ENCODE measurements at places on chromosomes 16 and 17. TPM values are rescaled to one million over a fixed set of nuclear protein-coding genes. Genes with fewer than 3 reads are reported as not detected.

DNA sequence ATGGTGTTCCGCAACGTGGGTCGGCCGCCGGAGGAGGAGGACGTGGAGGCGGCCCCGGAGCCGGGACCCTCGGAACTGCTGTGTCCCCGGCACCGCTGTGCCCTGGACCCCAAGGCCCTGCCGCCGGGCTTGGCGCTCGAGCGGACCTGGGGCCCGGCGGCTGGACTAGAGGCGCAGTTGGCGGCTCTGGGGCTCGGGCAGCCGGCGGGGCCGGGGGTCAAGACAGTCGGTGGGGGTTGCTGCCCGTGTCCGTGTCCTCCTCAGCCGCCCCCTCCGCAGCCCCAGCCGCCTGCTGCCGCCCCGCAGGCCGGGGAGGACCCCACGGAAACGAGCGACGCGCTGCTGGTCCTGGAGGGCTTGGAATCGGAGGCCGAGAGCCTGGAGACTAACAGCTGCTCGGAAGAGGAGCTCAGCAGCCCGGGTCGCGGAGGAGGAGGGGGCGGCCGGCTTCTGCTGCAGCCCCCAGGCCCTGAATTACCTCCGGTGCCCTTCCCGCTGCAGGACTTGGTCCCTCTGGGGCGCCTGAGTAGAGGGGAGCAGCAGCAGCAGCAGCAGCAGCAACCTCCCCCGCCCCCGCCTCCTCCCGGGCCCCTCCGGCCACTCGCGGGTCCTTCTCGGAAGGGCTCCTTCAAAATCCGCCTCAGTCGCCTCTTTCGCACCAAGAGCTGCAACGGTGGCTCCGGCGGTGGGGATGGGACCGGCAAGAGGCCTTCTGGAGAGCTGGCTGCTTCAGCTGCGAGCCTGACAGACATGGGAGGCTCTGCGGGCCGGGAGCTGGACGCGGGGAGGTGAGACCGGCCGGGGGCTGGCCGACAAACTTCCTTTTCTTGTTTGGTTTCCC, 821 bp downstream of the SOCS7 start:
- DNase-seq, result no peak

The MT4 gene
- total RNA-seq, result not detected

GRCh38 chr17:76568811-76569221, 16.8 kb downstream of the ST6GALNAC2 start:
- DNase-seq, result no peak

- DNase-seq, result no peak
These were observed 399.7 kb downstream of the XYLT1 start for GRCh38 chr16:17070882-17071592.

GRCh38 chr16:67563708-67564468, 1.6 kb downstream of the CTCF start:
- DNase-seq, result peak; percentile 87

DNA sequence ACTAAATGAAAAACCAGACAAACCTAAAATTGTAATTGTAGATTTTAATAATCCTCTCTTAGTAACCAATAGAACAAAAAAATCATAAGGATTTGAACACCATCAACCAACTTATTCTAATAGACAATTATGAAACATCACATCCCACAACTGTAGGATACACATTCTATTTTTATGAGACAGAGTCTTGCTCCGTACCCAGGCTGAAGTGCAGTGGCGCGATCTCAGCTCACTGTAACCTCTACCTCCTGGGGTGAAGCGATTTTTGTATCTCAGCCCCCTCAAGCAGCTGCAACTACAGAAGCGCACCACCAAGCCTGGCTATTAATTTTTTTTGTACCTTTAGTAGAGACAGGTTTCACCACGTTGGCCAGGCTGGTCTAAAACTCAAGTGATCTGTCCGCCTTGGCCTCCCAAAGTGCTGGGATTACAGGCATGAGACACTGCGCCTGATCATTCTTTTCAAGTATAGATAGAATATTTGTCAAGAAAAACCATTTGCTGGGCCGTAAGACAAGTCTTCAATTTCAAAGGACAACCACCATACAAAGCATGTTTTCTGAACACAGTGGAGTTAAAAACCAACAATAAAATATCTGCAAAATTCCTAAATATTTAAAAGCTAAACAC, 49.8 kb downstream of the CREBBP start:
- no peak for DNase-seq

The SREBF1 gene
- 19.5 TPM for total RNA-seq

- no peak for DNase-seq
These were observed 24.4 kb upstream of the CYTH1 start for GRCh38 chr17:78806451-78806850.

- DNase-seq, result no peak
These were observed 43.8 kb downstream of the C16orf82 start for GRCh38 chr16:27110524-27110896.

The CACNG5 gene
- not detected for total RNA-seq

The TPSD1 gene
- not detected for total RNA-seq

- DNase-seq, result peak; percentile 83
These were observed 8.1 kb downstream of the CYGB start for GRCh38 chr17:76529224-76530094.

GRCh38 chr17:30021708-30022317, 80.4 kb downstream of the EFCAB5 start:
- DNase-seq, result no peak

- DNase-seq, result peak; percentile 84
These were observed 24.2 kb downstream of the STAT5A start for GRCh38 chr17:42312285-42313130.

DNA sequence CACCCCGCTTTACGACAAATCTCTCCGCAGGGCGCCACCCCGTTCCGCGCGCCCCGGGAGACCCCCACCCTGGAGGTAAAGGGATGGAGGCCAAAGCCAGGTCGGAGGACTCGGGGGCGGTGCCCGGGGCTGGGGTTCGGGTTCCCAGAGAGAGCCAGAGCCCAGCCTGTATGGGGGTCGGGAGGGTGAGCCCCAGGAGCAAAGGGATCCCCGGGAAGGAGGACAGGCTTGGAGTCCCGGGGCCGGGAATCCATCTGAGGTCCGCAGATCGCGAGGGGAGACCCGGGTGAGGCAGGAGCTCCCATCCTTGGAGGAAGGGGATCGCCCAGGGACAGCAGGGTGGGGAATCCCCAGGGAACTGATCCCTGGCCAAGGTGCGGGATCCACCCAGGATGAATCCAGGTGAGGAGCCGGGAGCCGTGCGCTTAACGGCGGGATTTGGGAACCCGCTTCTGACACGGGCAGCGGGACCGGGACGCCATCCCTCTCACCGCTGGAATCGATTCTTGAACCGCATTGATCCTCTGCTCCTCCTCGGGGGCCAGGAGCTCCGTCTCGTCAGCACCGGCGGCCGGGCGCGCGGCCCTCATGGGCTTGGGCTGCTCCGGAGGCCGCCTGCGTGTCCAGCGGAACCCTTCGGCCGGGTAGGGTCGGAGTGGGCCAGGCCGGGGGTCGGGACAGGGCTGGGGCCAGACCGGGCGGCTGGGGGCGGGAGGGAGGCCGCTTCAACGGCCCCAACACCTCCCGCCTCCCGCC, at the start of gene MMD:
Gene MMD (minus strand): TSS at position 657 of the 756 bp plus-strand sequence. CDS start 140 bp downstream, at position 517.
- no peak for DNase-seq

GRCh38 chr16:84618581-84619460, 943 bp upstream of the COTL1 start:
- no peak for DNase-seq

The CA5A gene
- total RNA-seq, result not detected

The CDH3 gene
- not detected for total RNA-seq

- no peak for DNase-seq
These were observed 218.8 kb downstream of the SNX29 start for GRCh38 chr16:12195296-12195695.

DNA sequence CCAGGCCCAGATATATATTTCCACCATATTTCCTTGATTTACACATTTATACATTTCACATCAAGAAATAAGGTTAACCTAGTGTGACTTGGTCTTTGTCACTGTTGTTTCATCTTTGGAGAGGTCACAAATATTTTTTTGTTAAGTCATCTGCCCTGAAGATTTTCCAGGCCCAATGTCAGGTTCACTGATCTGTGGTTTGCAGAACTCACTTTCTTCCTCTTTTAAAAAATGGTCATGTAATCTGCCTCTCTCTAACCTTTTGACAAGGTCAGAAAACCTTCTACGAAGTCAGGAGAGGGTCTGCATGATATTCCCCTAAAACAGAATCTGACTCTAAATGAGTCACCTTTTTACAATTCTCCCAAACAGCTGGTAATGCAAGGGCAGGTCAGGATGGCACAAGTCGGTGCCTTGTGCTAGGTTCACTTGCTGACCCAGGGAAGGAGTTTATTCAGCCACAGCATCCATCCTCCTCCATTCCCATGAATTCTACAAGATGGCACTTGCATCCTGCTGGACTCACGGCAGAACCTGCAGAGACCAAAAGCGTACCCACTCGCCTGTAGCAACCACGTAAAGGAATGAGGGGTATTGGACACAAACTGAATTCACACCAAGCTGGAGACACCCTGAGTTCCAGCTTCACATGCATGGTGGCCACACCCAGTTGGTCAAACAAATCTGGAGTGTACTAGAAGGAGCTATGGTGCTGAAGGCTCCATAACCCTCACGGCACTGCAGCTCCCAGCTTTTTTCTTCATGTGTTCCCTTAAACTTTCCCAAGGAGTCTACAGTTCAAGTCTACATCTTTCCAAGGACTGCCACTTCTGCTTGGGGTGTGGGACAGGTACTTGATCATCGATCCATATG, 1.6 kb upstream of the KIAA0513 start:
- no peak for DNase-seq

- DNase-seq, result no peak
These were observed 17.9 kb upstream of the TRPV3 start for GRCh38 chr17:3575511-3575910.

The ERAL1 gene
- 62.1 TPM for total RNA-seq

GRCh38 chr16:3520413-3520812, 19.6 kb downstream of the CLUAP1 start:
- no peak for DNase-seq

The ABCC6 gene
- 4.8 TPM for total RNA-seq

GRCh38 chr16:47734081-47734857, 273.1 kb downstream of the PHKB start:
- DNase-seq, result no peak

DNA sequence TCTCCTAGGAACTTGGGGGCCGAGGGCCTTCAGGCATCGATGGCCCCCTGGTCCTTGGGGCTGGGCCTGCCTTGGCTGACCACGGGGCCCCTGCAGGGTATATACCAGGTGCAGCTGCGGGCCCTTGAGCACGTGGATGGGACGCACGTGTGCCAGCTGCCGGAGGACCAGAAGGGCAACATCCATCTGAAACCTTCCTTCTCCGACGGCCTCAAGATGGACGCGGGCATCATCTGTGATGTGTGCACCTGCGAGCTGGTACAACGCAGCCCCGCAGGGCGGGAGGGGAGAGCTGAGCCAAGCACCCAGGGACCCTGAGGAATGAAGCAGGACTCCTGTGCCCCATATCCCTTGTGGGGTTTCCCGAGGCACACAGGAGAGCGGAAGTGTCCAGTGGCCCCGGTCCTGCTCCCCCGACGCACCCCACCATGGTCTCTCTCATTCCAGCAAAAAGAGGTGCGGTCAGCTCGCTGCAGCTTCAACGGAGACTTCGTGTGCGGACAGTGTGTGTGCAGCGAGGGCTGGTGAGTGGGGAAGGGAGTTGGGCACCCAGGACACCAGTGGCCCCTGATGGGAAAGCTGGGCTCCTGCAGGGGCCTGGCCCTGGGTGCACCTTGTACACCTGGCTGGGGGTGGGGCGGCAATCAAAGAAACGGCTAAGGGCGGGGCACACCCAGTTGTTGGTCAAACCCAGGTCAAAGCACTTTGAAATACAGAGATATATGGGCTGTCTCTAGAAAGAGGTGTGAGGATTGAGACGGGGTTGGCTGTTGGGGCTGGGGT, 10.6 kb downstream of the ITGB4 start:
- no peak for DNase-seq

DNA sequence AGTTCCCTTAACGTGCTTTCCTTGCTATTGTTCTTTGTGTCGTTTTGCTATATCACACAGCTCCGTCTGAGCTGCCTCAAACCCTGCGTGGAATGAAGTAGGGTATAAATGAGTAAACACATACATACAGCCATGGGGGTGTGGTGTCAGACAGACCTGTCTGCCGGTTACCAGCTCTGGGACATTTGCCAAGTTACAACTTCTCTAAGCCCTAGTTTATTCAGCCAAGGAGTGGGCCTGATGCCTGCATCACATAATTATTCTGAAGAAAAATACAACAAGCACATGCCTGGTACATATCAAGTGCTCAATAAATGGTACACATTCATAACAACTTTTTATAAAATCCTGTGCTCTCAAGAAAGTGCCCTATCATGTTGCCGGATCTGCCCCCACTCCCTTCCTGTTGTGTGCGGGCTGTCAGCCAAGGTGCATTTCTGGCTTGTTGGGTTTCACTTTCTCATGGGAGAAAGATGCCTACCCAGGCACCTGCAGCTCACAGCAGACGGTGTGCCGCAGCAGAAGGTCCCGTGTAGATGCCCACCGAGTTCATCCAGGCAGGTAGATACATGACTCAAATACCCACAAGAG, 30.5 kb downstream of the SMPD3 start:
- no peak for DNase-seq

- DNase-seq, result no peak
These were observed 4.1 kb downstream of the KRT10 start for GRCh38 chr17:40818343-40818732.

DNA sequence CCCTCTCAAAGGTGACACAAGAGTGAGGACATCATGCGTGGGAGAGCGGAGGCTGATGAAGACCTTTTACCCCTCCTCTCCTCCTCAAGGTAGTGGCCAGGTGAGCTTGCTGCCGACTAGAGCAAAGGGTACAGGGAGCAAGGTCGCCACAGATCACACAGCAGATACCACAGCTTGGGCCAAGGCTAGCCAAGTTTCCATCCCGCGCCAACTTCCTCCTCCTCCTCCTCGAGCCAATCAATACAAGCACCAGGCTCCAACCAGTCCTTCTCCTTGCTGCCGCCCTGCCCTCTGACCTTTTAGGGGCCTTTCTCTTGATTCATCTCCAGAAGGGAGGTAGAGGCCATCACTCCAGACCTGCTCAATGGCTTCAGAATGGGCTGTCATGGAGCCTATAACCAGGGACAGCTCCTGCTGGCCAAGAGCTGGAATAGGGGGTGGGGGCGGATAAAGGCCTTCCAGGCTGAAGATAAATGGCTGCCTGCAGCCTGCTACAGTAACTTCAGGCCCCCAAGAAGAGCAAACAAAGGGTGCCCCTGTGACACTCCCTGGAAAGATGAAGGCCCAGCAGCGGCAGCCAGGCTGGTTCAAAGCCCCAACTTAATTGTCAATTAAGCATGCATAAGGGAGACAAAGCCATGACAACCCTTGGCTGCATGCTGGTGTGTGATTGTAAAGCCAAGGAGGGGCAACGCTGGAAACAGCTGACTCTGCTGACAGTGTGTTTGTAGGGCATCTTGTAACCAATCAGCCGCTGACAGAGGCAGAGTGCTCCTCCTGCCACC, 17.8 kb downstream of the HNF1B start:
- DNase-seq, result no peak

- DNase-seq, result no peak
These were observed 341.7 kb downstream of the C16orf95 start for GRCh38 chr16:86975445-86975844.

- no peak for DNase-seq
These were observed 1.7 kb upstream of the ROGDI start for GRCh38 chr16:4803898-4804762.

The CTRB2 gene
- not detected for total RNA-seq
